ENCODE measurements at places on chromosomes 5 and 9. TPM values are rescaled to one million over a fixed set of nuclear protein-coding genes. Genes with fewer than 3 reads are reported as not detected.
A peak's percentile ranks its signal among the peaks of the same experiment; 100 is the strongest.

- DNase-seq, result no peak
Measured at GRCh38 chr5:141565826-141566570, 52.8 kb downstream of the DIAPH1 start.

- no peak for DNase-seq
Measured at GRCh38 chr5:85052826-85053225, 668.1 kb upstream of the EDIL3 start.

GRCh38 chr9:82677086-82677485 is 385.9 kb downstream of the RASEF start:
- DNase-seq, result no peak

- no peak for DNase-seq
Measured at GRCh38 chr9:105143136-105143430, 101.4 kb upstream of the SLC44A1 start.

DNA sequence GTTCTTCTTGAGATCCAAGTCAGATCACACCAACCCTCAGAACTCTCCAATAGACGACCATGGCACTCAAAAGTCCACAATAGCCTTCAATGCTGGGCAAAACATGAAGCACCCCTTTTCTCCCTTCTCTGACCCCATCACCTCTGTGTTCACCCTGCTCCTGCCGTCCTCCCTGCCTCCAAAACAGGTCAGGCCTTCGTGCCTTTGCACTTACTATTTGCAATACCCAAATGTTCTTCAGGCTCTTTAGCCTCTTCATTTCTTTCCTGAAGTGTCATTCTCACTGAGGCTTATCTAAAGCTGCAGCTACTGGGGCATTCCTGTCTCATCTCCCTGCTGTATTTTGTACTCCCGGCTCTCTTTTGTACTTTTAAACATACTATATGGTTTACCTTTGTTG is 2.0 kb upstream of the ROPN1L start:
- no peak for DNase-seq

DNA sequence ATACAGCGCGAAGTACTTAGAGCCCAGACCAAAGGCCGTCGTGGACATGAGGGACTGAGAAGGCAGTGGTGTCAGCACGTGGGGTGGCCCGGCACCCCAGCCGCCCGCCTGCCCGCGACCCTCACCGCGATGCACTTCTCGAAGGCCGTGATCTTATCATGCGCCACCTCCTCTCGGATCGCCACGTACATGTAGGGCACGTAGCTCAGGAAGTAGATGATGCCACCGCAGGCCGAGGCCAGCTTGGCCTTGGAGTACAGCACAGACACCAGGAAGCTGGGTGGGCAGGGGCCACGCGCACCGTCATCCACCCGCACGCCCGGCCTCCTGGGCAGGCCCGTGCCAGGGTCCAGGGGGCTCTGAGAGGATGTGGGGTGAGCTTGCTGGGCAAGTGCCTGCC is 11.0 kb downstream of the ABCA2 start:
- DNase-seq, result no peak

- no peak for DNase-seq
Measured at GRCh38 chr5:6446626-6447309, 1.9 kb upstream of the UBE2QL1 start.

- DNase-seq, result no peak
Measured at GRCh38 chr9:28882529-28882928, 1309.2 kb upstream of the C9orf72 start.

DNA sequence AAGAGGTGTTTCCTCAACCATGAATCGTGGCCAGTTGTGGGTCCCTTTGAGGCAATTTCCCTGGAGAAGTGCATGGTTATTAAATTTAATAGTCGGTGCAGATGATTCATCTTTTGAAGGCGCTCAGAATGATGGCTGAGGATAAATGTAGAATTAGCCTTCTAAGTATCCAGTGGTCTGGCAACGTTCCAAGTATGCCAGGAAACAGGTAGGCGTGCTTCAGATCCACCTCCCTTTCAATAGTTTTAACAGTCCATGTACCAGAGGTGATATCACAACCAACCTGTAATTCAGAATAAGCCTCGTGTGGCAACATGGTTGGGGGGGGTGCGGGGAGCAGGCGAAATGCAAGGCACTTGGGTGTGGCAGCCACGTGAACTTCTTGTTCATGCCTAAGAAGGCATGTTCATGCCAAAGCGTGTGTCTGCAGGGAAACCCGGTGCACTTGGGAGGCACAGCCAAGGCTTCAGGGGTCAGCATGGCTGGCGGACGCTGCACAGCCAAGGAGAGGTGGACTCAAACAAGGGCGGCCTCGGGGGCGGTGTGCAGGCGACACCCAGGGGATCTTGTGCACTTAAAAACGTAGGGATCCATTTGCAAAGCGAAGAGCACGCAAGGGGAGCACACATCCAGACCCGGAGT is 5.2 kb upstream of the NKD2 start:
- DNase-seq, result peak; percentile 21

GRCh38 chr9:89323390-89323789 is 5.1 kb downstream of the SECISBP2 start:
- DNase-seq, result no peak

DNA sequence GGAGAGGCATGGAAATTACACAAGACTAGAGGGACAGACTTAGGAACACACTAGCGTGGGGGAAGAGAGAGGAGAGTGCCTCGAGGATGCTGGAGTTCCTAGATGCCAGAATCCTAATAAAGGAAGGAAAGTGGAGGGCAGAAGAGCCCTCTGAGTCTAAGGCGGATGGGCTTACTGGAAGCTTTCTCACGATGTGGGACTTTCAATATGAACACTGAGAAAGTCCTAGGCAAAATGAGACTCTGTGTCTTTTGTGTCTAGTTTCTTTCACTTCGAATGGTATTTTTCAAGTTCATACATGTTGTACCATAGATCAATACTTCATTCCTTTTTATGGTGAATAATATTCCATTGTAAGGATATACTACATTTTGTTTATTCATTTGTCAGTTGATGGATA is 239.4 kb downstream of the NSG2 start:
- no peak for DNase-seq

RASGEF1C gene
- total RNA-seq, result not detected

SH2D3C gene
- 45.1 TPM for total RNA-seq

All from naive thymus-derived CD8-positive, alpha-beta T cell (primary cell).